H9 (cell line): ENCODE measurements at places on chromosomes 3 and 15.
A peak's percentile ranks its signal among the peaks of the same experiment; 100 is the strongest.

DNA sequence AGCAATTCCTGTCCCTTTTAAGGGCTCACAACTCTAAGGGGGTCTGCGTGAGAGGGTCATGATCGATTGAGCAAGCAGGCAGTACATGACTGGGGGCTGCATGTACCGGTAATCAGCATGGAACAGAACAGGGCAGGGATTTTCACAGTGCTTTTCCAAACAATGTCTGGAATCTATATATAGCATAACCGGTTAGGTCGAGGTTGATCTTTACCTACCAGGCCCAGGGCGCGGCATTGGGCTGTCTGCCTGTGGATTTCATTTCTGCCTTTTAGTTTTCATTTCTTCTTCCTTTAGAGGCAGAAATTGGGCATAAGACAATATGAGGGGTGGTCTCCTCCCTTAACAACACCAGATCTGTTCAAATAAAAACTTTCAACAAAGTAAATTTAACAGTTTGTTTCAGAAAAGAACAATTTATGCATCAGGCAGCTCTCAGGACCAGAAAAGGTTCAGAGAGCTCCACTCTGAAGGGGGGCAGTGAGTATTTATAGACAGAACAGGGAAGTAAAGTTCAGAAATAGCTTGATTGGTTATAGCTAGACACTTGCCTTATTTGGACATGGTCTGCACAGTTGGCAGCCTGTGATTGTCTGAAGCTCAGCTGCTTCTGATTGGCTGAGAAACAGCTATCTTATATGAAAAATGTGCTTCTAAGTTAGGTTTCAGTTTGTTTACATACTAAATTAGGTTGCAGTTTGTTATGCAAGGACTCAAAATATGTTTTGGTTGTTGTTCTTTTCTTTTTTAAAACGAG, 17.2 kb upstream of the B4GALT4 start:
- no peak for DNase-seq

GRCh38 chr3:78337801-78338211, 1297.9 kb downstream of the ROBO2 start:
- DNase-seq, result no peak

GRCh38 chr3:139975594-139976365, 40.8 kb downstream of the CLSTN2 start:
- no peak for DNase-seq

DNA sequence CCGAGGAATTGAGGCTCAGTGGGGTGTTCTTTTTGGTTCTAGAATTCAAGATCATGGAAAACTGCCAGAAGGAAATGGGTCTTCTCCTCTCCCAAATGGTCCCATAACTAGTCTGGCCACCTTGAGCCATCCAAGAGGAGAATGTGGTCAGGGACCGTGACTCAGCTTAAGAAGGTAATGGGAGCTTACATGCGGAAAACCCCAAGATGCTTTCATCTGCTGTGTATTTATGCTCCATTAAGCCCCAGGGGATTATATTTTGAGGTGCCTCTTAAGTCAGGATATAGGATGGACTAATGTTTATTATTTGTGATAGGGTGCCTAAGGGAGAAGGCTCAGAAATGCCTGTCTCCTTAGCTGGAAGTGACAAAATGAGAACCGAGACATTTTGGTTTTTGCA, 39.2 kb upstream of the DLG1 start:
- DNase-seq, result no peak

DNA sequence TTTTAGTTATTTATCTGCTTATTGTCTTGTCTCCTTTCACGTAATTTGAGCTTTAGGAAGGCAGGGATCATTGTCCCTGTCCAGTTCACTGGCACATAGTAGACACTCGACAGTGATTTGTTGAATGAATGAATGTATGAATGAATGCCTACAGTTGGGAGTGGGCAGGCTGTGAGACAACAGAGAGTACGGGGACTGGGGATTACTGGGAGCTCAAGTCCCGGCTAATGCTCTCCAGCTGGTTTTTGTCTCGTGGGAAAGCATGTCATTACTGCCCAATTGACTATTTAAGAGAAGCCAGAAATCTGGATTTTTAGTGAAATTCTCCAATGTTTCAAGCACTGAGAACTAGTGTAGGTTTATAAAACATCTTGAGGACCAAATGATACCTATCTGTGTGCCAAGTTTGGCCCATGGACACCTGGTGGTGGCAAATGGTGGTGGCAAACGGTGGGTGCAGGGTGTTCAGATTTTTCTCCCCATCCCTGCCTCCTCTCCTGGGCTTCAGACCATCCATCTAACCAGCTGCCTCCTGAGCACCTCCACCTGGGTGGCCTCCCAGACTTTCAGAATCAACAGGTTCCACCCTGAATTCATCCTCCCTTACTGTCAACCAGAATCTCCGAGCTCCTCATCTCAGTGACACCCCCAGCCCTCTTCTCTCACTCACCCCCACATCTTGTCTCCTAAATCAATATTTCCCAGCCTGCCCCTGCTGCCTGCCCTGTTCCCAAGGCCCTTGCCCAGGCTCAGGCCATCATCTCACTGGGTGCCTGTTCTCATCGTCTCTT, 36.2 kb upstream of the TRH start:
- DNase-seq, result no peak

DNA sequence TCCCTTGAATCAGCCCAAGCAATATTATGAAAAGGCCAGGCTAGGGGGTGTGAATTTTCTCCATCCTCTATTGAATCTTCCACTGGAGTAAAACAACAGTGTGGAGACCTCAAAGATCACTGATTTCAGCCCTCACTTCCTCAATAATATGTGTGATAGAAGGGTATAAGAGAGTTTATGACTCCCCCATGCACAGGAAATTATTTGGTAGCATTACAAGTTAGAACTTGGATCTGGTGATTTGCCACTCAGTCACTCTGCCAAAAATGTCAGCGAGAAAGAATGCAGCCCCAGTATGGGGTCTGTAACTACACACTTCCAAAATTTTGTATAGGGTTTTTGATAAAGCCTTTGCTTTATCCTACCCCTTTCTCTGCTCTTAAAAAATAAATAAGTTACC, 81.0 kb upstream of the KCNMB2 start:
- no peak for DNase-seq

- no peak for DNase-seq
Measured at GRCh38 chr3:9043063-9043462, 79.8 kb upstream of the RAD18 start.

DNA sequence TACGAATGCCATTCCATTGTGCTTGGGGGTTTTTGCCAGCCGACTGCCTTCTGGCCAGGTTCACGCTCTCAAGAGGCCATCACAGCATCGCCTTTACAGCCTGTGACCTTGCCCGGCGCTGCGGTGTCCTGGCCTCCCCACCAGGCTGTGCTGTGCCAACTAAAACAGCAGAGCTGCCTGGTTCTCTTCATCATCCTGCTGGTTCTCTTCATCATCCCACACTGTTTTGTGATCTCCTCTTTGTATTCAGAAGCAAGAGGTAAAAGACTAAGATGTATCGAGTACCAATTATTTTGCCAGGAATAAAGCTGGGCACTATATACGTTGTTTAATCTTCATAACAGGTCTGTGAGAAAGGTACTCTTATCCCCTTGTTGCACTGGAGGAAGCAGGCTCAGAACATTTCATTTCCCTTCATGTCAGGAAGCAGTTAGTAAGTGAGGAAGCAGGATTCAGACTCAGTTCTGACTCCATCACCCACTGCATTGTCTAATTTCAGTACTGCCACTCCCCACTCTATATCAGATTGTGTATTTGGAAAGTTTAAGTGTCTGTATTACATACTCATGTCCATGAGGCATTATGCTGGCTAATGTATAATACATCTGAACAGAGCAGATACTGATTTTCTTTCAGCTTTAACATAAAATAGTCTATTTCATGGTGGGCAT, 92.7 kb downstream of the LRRC28 start:
- DNase-seq, result peak; percentile 71

DNA sequence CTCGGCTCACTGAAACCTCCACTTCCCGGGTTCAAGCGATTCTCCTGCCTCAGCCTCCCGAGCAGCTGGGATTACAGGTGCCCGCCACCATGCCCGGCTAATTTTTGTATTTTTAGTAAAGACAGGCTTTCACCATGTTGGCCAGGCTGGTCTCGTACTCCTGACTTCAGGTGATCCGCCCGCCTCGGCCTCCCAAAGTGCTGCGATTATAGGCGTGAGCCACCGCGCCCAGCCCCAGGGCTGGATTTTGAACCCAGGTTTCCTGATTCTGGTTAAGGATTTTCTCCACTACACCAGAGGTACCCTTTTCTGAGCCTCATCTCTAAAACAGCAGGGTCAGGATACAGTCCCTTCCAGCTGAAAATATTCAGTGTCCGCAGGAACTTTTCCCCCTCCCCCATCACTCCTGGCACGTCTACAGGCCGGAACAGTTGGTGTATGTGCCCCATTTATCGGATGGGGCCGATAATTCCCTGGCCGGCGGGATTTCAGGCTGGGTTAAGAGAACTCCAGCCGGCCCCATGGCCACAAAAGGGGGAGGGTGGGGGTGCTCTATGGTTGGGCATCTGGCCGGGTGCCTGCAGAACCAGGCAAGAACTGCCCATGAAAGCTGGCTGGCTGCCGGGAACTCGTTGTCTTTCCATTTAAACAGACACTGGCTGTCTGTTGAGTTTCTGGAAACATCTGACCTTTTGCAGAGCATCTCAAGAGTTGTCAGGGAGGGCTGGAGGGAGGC, 26.8 kb upstream of the SEMA4B start:
- peak; percentile 41 for DNase-seq

GRCh38 chr3:65577843-65578430, 460.8 kb downstream of the MAGI1 start:
- DNase-seq, result no peak

DNA sequence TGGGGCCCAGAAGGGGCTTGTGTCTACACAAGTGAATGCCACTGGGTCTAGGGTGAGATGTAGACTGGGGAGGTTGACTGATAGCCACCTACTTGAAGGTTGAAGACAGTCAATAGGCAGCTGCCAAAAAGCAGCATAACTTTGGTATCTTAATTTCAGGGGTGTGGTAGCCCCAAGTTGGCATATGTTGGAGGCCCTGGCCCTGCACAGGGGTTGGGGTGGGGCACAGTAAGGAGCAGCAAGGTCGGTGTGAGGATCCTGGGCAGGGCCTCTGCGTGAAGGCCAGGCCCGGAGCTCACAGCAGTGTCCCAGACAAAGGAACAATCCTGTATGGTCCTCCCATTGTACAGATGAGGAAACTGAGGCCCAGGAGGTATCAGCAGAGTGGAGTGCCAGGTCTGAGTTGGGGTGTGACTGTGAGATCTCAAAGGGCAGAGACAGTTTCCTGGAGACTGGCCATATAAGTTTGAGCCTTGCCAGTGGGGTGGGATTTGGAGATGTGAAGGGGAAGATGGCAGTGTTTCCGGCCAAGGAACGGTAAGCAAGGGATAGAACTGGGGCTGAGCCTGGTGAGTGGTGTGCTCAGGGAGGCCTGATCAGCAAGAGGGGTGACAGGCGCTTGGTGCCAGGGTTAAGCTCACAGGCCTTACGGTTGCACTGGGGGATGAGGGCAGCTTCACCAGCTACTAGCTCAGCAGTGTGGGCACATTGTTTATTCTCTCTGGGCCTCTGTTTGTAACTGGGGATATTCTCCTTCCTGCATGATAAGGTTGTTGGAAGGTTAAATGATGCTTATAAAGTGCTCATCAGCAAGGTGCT, 1.7 kb downstream of the KLHL40 start:
- DNase-seq, result no peak

DNA sequence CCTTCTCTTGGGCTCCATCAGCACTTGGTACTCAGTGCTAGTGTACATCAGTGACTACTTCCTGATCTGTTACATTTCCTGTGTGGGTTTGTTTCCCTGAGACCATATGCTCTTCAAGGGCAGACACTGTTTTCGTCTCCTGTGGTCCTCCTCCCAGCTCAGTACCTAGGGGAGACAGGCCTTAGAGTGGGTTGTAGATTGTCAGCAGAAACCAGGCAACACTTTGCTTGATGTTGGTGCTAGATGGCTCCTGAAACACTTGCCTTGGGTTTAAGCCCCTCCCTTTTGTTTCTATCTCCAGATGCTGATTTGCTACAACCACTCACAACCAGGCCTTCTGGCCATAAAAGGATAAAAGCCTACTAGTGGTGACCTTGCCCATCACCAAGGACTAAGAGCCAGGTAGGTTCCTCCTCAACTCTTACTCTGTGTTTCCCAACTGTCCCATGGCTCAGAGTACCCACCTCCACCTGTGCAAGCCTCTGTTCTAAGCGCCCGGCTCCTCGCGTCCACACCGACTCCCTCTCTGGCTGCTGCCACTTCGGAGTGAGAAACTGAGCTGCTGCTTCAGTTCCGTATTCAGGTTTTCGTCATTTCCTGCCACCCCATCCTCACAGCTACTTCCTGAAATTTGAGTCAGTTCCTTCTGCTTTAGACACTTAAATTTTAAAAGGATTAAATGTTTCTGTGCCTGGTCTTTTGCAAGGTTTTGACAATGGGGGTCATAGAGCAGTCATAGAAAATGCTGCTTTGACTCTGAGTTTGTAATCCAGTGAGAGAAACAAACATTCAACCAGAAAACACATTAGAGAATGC, at the start of gene HCLS1:
TSS of gene HCLS1 (minus strand) at position 548 of the 816 bp plus-strand sequence. CDS start 2,556 bp downstream, outside the sequence.
- DNase-seq, result no peak

GRCh38 chr3:12476238-12476897, 7.9 kb upstream of the TSEN2 start:
- DNase-seq, result no peak

DNA sequence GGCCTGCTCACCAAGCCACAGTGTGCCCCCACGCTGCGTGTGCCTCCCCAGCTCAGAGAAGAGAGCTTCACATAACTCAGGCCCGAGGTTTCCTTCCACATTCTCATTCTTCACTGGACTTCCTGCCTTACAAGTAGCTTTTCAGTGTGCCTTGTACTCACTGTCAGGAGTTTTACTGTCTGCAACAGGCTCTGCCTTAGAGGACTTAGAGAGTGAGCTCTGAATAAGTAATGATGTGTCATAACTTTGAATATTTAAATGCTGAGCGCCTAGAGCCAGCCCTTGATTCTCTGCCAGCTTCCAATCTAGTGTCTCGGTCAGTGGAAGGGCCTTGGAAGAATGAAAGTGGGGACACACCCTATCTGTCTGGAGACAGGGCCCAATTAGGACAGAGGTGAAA, 41.8 kb downstream of the ITGB5 start:
- no peak for DNase-seq
